ENCODE measurements at places on chromosomes 16 and 17.
A peak's percentile ranks its signal among the peaks of the same experiment; 100 is the strongest.

- no peak for DNase-seq
Observed at GRCh38 chr16:68086860-68087268, 1.7 kb downstream of the NFATC3 start.

DNA sequence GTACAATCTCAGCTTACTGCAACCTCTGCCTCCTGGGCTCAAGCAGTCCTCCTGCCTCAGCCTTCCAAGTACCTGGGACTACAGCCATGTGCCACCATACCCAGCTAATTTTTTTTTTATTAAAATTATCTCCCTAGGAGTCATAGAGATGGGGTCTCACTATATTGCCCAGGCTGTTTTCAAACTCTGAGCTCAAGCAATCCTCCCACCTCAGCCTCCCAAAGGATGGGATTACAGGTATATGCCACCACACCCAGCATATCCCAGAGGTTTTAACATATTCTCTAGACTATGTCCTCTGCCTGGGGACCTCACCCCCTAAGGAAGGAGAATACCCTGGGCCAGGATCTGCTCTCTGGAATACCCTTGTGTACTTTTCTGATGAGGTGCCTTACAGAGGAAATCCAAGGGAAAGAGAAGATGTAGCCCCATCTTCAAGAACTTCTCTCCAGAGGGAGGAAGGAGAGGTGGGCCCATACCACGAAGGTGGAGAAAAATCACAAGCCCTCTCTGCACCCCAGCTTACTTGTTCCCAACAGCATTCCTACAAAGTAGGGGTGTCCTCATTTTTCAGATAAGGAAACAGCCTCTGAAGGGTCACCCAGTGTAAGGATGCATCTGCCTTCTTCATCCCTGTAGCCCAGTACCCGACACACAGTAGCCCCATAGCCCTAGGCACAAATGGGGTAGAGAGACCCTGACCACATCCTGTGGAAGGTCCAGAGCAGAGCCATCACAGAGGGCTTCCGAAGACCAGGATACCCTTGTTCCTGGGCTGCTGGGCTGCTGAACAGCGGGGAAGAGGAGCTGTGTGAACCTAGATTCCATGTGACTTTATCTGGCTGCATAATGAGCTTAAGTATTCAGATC, 151.6 kb downstream of the SOCS1 start:
- DNase-seq: no peak

- DNase-seq: peak; percentile 68
Observed at GRCh38 chr17:28906706-28907438, 4.0 kb upstream of the DHRS13 start.

GRCh38 chr17:69961501-69962145, 113.4 kb upstream of the KCNJ16 start:
- no peak for DNase-seq

DNA sequence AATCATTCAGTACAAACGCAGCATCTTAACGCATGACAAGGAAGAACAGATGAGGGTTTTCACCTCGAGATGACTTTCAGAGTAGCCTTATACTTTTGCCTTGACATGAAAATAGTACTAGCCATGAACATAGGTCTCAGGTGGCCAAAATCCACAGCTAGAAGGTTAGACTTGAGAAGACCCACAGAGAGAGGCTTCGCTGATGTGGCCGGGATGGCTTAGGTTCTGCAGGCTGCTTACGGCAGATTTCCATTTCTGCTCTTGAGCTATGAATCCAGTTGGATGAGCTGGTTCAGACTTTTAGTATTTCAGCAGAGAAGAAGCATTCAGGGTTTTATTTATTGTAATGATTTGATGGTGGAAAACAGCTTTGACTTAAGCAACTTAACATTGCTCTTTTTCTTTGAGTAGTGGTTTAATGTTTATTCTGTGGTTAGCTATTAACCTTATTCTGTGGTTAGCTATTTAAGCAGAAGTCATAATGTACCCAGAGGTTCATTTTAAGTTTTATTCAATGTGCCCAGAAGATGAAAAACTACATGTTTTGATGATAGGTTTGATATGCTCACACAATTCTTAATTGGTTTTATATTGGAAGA, 7.6 kb downstream of the KRT24 start:
- DNase-seq: no peak

- DNase-seq: no peak
Observed at GRCh38 chr17:79664930-79665737, 54.3 kb upstream of the RBFOX3 start.

GRCh38 chr17:44212507-44213402, 6.7 kb downstream of the UBTF start:
- DNase-seq: no peak

- peak; percentile 40 for DNase-seq
Observed at GRCh38 chr16:56931271-56931891, 561 bp upstream of the HERPUD1 start.

DNA sequence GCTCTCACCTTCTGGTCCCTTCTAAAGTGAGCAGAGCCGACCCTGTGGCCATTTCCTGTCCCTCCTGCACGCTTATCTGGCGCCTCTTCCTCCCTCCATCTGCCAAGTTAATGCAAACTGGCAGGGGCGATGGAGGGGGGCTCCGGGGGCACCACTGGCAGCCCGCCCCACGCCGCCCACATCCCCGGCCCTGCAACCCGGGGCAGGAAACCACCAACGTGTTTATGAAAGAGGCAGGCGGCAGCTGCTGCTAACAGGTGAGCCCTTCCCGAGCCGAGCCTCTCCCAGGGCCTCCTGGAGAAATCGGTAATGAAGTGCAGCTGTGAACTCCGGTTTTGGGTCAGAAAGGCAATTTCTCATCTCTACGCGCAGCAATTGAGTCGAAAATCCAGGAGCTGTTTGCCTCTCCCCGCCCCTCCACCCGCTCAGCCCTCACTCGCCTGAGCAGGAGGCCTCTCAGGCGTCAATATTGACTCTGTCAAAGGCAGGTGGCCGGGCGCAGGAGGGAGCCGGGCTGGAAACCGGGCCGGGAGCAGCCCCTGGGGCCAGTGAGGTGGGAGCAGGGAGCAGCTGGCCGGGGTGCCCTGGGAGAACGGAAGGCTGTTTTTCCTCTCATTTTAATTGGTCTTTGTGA, 164.4 kb upstream of the GSE1 start:
- DNase-seq: peak; percentile 68

DNA sequence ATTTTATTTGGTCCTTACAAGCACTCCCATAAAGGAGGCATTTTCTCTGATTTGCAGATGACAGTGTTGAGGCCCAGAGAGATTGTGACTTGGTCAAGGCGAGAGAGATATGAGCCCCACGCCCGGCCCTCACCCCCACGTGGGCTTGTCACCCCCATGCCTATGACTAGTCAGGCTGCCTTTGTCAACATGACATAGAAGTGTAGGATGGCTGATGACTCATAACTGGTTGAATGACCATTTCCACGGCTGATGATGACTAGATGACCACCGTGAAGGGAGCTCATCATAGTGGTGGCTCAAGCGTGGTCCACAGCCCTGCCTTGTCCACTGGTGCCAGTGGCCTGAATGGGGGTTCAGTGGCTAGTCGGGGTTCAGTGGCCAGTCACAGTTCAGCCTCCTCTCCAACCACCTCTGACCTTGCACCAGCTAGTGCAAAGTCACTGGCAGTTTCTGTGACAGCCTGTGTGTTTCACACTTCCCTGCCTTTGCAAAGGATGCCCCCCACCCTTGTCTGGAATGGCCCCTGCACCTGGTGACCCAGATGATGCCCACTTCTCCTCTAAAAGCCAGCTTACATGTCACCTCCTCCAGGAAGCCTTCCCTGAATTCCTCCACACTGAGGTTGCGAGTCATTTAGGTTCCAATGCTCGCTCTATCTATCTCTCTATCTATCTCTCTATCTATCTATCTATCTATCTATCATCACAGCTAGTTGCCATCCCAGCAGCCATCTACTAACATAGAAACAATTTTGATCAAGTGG, 3.8 kb upstream of the WSCD1 start:
- no peak for DNase-seq

Measured in liver (tissue), 10 donors.